ENCODE measurements at places on chromosomes 12 and 14. TPM values are rescaled to one million over a fixed set of nuclear protein-coding genes. Genes with fewer than 3 reads are reported as not detected.

The CLEC2A gene
- not detected for total RNA-seq

The SLC24A4 gene
- total RNA-seq: not detected

The CPNE6 gene
- total RNA-seq: not detected

DNA sequence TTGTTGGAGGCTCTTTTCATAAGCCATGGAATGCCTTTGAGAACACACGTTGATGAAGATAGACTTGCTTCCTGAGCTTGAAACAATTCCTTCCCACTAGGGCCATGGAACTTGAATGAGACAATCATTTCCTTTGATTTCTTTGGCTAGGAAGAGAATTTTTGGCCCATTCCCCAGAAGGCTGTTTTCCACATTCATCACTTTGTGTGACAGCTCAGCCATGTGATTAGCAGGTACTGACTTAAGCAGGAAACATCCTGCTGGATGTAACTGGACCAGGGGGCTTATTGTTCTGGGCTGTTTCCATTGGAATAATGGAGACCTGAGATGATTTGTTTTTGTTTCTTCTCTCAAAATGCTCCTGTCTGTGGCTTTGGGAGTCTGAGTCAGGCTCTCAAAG is 469.8 kb upstream of the SEL1L start:
- no peak for DNase-seq

GRCh38 chr12:94380507-94380906 is 79.2 kb downstream of the CEP83 start:
- DNase-seq: no peak

DNA sequence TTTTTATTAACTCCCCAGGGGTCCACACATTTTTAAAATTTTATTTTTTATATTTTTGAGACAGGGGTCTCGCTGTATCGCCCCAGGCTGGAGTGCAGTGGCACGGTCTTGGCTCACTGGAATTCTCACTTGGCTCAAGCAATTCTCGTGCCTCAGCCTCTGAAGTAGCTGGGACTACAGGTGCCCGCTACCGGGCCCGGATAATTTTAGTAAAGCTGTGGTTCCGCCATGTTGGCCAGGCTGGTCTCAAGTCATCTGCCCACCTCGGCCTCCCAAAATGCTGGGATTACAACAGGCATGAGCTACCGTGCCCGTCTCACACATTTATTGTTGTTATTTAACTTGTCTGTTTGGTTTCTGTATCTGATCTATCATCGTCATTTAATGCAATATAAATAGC is 307.4 kb downstream of the TMTC2 start:
- no peak for DNase-seq

- DNase-seq: no peak
Measured at GRCh38 chr12:48866052-48866711, 512 bp upstream of the RND1 start.

- DNase-seq: no peak
Measured at GRCh38 chr12:108484845-108485244, 30.2 kb upstream of the FICD start.

All from fibroblast of villous mesenchyme (primary cell).